Amniotic epithelial cell (primary cell): ENCODE measurements at places on chromosomes 11 and 22.

DNA sequence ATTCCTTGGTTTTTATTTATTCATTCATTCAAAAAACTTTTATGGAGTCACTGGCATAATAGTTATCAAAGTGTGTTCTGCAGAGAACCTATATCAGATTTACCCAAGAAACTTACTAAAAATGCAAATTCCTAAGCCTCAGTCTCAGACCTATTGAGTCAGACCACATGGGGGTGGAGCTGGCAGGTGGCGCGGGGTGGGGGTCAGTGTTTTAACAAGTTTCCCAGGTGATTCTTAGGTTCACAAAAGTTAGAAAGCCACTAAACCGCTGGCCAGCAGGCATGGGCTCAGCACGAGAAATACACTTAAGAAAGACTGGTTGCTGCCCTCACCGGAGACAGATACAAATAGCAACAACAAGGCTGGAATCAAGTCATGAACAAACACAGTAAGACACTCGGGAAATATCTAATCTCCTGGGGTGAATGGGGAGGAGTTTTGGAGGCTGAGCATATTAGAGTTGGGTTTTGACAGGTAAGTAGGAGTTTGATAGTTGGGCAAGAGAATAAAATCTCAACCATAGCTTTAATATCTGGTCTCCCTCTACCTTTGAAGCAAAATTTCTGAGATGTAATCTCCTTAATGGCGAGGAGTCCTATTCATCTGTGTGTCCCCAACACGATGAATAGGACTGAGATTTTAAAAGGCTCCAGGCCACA is 167.5 kb upstream of the NECTIN1 start:
- DNase-seq = no peak

DNA sequence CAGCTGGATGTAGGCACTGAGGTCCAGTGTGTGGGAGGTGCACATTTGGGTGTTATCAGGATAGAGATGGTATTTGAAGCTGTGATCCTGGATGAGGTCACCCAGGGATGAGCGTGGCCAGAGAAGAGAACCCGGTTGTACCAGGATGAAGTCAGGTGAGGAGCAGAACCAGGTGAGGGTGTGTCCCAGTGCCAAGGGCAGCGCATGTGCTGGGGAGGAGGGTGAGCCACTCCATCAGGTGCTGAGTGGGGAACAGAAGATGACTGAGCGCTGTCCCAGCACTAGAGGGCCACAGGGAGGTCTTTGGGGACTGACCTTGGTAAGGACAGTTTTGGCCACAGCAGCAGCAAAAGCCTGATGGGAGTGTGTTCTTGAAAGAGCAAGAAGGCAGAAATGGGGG is 2.7 kb downstream of the ARL2 start:
- DNase-seq = no peak

GRCh38 chr11:45922425-45923082 is at the start of gene LARGE2:
LARGE2 (plus strand) TSS chr11:45922656; CDS start chr11:45922883, 227 bp downstream.
- no peak for DNase-seq

- DNase-seq = peak; percentile 74
Observed at GRCh38 chr11:10797531-10797930, 11.2 kb downstream of the EIF4G2 start.

DNA sequence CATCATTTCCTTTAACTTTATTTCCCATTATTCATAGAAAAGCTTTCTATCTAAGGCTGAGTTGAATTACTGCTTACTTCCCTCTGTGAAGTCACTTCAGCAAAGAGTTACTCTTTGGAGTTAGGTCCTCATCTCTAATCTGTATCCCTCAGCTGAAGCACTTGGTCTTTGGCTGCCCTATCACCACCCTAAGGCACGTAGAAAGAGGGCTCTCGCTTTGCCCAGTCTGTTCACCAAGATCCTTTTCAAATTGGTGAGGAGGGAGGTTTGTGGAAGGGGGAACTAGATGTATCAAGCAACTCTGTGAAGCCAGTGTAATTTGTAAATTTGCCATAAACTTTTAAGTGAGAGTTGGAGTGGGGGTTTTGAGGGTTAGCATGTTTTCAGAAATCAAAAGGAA is 43.4 kb downstream of the PAX6 start:
- DNase-seq = no peak

DNA sequence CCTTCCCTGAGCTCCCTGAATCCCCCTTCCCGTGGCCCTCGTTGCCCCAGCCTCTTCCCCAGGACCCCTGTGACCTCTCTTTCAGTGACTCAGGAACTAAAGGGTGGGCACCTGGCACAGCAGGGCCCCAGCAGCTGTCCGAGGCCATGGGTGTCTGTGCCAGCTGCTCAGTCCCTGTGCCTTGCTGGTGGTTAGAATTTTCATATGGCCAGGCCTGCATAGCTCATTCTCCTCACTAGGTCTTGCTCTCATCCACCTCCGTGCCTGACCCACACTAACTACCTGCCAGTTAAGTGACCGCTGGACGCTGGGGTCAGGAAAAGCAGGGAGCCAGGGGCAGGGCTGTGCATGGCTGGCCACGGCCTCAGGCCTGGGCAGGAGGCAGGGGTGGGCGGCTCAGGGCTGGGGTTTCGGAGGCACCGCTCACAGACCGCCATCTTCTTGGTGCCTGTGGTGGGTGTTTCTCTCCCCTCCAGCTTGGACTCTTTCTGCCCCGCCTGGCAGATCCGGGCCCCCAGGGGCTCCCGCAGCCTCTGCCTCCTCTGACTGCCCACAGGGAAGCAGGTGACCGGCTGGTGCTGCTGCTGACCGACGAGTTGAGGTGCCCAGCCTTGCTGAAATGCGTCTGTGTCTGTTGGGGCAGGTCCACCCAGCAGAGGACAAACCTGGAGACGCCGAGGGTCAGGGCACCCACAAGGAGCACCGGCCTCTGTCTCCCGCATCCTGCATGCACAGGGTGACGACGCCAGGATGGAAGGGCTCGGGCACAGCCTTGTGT is 20.3 kb downstream of the MRGPRD start:
- no peak for DNase-seq
